ENCODE measurements at places on chromosomes 1 and 21.
A peak's percentile ranks its signal among the peaks of the same experiment; 100 is the strongest.

DNA sequence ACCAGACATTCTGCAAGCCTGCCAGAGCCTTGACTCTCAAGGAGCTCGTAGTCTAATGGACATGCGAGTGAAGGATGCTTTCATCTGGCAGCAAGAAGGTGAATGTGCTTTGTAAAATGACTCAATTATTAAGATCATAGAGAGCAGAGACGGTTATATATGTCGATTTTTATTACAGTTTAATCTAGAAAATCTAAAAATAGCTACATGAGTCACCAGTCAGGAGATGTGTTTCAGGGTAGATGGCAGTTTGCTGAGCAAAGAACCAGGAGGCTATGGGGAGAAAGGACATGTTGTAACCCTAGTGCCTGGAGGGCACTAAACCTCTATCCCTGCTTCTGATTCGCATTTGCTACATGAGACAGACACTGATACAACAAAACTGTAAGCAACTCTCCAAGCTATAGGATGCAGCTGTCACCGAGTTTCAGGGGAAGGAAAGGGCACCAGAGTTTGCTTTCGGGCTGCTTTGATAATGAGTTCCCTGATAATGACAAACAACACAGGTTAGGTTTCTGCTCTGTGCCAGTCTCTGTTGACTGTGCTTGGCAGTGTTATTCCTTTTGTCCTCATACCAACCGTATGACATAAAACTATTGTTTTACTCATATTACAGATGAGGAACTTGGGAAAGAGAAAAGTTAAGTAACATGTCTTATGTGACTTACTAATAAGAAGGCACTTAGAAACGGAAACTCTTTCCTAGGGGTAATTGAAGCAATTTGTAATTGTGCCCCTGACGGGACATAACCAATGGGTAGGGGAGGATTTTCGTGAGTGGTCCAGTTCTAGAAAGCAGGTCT, 43.2 kb downstream of the C1orf198 start:
- DNase-seq = no peak

GRCh38 chr1:243470502-243470901, 214.7 kb downstream of the SDCCAG8 start:
- peak; percentile 64 for DNase-seq

- no peak for DNase-seq
Observed at GRCh38 chr1:201405484-201405831, 6.3 kb upstream of the LAD1 start.

DNA sequence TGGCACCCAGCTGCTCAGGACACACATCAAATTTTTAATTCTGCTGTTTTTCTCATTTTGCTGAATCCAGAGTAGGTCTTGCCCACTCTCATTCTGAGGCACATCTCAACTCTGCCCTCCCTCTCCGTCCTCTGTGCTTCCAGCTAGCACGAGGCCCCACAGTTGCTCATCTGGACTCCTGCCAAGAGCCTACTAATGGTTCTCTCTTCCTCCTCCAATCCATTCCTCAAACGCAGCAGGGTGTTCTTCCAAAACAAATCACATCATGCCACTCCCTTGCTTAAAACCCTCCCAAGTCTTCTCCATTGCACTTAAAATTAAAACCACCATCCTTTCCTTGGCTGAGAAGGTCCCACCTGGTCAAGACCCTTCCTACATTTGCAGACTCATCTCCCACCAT, 49.8 kb upstream of the SCAF4 start:
- no peak for DNase-seq

GRCh38 chr1:234533975-234534876, 55.2 kb upstream of the TARBP1 start:
- no peak for DNase-seq

- peak; percentile 82 for DNase-seq
Observed at GRCh38 chr1:86933562-86934377, 19.3 kb downstream of the HS2ST1 start.

- peak; percentile 70 for DNase-seq
Observed at GRCh38 chr1:156420205-156421061, 51.4 kb downstream of the RHBG start.

- no peak for DNase-seq
Observed at GRCh38 chr1:99268021-99268420, 3.7 kb downstream of the PLPPR4 start.

DNA sequence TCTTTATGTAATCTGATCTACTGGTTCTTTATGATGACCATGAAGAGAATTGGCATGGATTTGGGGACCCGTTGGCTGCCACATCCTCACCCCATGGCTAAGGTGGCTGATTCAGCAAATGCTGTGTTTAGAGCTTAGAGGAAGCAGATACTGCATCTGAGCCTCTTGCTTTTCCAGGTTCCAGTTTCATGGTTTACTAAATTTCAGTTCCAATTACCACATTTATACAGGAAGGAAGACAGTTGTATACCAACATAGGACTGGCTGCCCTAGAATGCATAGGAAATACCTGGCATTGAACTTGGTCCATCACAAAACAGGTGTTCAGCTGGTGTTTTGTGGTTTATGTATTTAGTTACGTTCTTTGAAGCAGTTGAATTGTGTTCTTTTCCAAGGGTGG, 107.1 kb downstream of the ST3GAL3 start:
- DNase-seq = no peak

- peak; percentile 76 for DNase-seq
Observed at GRCh38 chr1:205344066-205344928, 12.4 kb downstream of the KLHDC8A start.

- no peak for DNase-seq
Observed at GRCh38 chr1:202603435-202603834, 106.8 kb downstream of the SYT2 start.

GRCh38 chr1:27954186-27954585, 5.6 kb upstream of the XKR8 start:
- no peak for DNase-seq

DNA sequence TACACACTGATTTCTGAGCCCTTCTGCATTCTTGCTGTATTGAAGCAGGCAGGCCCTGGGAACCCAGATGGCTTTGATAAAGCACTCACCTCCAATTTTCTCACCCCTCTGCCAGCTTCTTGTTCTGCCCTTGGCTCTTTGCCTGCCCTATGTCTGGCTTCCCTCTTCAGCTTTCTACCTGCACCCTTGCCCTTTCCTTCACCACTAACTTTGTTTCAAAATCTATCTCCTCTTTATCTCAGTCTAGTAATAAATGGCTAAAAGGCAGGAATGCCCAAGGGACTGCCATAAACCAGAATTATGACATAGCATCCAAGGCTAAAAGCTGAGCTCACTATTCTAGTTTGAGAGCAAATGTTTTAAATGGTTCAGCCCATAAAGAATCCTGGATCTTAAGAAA, 178.7 kb downstream of the TNR start:
- DNase-seq = no peak

- no peak for DNase-seq
Observed at GRCh38 chr1:60071296-60071695, 2.3 kb downstream of the C1orf87 start.

- no peak for DNase-seq
Observed at GRCh38 chr1:25150985-25151495, 81.3 kb downstream of the SYF2 start.

- no peak for DNase-seq
Observed at GRCh38 chr1:90574692-90575370, 142.3 kb downstream of the BARHL2 start.

GRCh38 chr1:230575886-230576500, 66.3 kb upstream of the COG2 start:
- no peak for DNase-seq

GRCh38 chr1:215397843-215398242, 169.3 kb upstream of the KCTD3 start:
- DNase-seq = no peak

GRCh38 chr1:245790441-245790840, 635.7 kb downstream of the KIF26B start:
- no peak for DNase-seq

GRCh38 chr1:38859561-38860453, at the start of gene RRAGC:
Gene RRAGC, minus strand, starts transcription at chr1:38859772. Its CDS starts 126 bp downstream, at chr1:38859646.
- peak; percentile 100 for DNase-seq

DNA sequence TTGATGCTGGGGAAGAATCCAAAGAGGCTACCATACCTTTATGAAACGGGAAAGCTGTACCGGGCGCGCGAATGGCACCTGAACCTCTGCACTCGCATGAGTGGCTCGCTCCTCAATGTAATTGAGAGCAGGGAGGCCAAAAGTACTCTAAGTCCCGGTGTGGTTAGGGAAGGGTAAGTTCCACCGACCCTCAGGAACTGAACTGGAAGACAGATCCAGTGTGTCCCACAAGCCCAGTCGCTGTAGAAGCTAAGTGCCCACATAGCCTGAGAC, 1.0 kb downstream of the GATAD2B start:
- peak; percentile 37 for DNase-seq

DNA sequence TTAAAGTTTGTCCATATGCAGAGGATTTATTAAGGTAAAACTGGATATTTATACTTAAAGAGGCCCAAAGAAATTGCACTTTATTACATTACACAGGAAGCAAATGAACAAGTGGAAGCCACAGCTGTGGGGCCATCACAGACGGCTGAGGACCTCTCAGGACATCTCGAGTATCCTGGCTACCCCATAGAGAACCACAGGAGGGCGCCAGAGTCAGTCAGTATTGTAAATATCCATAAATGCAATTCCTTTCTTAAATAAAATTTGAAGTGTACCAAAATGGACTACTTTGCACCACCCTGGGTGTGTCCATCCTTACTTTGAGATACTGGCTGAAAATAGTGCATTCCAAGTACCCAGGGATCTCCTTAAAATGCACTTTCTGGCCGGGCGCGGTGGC, 257.2 kb downstream of the MRPL39 start:
- DNase-seq = peak; percentile 80

- peak; percentile 63 for DNase-seq
Observed at GRCh38 chr1:204576422-204576821, 60.2 kb downstream of the MDM4 start.

- DNase-seq = no peak
Observed at GRCh38 chr1:217004776-217005436, 281.7 kb upstream of the ESRRG start.

- DNase-seq = no peak
Observed at GRCh38 chr21:25297117-25297516, 310.2 kb downstream of the MRPL39 start.
